ENCODE measurements at places on chromosomes 2 and 18.

- DNase-seq, result no peak
Measured at GRCh38 chr2:131026919-131027318, 66.3 kb downstream of the FAM168B start.

- DNase-seq, result peak; percentile 12
Measured at GRCh38 chr2:43407935-43408334, 181.5 kb upstream of the ZFP36L2 start.

GRCh38 chr18:60755134-60755533 lies 382.6 kb upstream of the MC4R start:
- DNase-seq, result no peak

- DNase-seq, result no peak
Measured at GRCh38 chr18:22871809-22872525, 61.2 kb upstream of the RBBP8 start.

DNA sequence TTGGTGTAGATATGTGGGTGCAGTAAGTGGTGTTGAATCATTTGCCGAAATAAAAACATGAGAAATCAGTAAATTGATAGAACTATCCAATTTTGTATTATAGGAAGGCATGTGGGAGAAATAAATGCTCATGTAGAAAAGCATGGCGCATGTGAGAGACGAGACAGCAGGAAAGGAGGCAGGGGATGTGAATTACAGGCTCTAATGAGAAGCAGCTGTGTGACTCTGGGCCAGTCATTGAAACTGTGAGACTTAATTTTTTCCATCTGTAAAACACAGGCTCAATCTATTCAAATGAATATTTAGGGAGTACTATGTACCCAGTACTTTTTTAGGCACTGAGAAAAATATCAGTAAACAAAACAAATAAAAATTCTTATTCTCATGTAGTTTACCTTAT lies 42.6 kb upstream of the MAP3K20 start:
- DNase-seq, result no peak

Data from inflammatory macrophage treated with lipopolysaccharide for 1 hour (primary cell).